ENCODE measurements at places on chromosomes 3 and 15.

- DNase-seq = no peak
Measured at GRCh38 chr3:14922863-14923262, 24.5 kb upstream of the NR2C2 start.

- no peak for DNase-seq
Measured at GRCh38 chr3:186782542-186783057, 777 bp upstream of the EIF4A2 start.

DNA sequence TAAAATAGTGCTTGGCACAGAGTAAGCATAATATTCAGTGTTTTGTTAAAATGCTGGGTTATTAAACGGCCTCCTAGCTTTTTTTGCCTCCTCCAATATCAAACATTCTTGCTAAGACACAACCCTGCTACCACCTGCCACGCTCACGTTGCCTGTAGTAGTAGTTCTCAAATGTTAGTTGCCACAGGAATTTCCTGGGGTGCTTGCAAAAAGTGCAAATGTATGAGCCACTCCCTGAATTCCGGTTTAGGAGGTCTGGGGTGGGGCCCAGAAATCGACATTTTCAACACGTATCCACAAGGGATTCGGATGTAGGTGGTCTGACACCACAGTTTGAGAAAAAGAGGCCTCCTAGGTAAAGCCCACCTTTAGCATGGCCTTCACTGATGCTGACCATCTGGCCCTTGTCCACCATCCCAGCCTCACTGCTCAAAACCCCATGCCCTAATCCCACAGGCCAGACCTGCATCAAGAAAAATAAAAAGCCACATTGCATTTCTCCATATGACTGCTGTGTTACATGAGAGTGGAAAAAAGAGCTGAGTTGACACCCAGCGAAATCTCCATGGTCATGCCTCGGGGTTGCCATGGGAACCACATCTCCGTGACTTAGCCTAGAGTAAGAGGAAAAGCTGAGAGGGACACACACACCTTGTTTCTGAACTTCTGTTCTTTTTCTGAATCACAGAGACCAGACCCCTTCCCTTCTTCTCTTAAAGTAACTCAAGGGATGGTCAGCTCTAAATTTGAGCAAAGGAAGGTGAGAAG, 116.4 kb upstream of the HES1 start:
- no peak for DNase-seq

DNA sequence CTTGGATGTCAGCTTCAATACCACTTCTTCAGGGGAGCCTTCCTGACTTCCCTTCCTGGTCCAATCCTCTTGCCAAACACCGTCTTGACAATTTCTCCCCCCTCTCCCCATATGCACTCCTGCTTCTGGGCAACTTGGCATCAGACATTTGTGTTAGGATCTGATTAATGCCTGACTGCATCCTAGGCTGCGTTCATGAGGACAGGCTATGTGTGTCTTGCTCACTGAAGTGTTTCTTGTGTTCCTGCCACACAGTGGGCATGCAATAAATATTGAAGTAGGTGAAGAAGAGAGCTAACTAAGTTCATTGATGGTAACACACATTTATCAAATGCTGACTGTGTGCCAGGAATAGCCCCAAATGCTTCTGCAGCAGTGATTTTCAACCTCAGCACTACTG, 36.4 kb upstream of the WNT5A start:
- DNase-seq = no peak

GRCh38 chr15:50277370-50277769, 11.8 kb upstream of the HDC start:
- DNase-seq = no peak

All from common myeloid progenitor, CD34-positive (primary cell).